PC-9 (cell line): ENCODE measurements at places on chromosomes 12 and 14.

GRCh38 chr12:93134175-93134890, 205.2 kb upstream of the EEA1 start:
- DNase-seq, result no peak

DNA sequence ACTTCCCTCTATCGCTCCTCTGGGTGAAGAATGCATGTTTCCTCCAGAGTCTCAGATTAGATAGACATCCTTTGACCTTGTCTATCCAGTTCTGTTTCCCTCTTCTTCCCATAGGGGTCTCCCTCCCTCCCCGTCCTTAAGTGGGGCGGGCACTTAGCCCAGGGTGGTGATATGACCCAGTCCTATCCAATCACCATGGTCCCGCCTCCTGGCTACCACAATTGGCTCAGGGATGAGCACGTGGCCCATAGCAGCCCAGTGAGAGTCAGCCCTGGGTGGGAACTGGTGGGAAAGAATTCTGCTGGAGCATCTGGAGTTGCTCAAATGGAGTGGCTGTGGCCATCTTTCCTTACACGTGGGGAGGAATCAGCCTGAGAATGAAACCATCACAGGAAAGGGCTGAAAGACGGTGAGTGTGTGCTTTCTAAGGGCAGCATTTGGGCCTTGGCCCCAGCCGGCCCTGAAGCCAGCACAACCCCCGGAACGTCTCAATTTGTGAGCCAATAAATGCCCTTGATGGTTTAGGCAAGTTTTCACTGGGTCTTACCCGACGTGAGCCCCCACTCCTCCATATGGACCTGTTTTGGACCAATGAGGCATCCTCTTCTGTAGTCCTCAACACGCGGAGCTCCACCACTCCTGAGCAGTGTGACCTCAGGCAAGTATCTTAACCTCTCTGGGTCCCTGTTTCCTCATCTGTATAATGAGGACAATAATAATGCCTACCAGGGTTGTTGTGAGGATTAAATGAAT, 14.4 kb upstream of the MLXIP start:
- peak; percentile 93 for DNase-seq

- DNase-seq, result no peak
Observed at GRCh38 chr12:126998747-126999285, 1268.2 kb upstream of the TMEM132C start.

GRCh38 chr14:29757188-29757680, 170.4 kb downstream of the PRKD1 start:
- no peak for DNase-seq

- no peak for DNase-seq
Observed at GRCh38 chr12:62113366-62114011, 146.7 kb upstream of the USP15 start.

- no peak for DNase-seq
Observed at GRCh38 chr14:31251028-31251958, 43.7 kb upstream of the HECTD1 start.

DNA sequence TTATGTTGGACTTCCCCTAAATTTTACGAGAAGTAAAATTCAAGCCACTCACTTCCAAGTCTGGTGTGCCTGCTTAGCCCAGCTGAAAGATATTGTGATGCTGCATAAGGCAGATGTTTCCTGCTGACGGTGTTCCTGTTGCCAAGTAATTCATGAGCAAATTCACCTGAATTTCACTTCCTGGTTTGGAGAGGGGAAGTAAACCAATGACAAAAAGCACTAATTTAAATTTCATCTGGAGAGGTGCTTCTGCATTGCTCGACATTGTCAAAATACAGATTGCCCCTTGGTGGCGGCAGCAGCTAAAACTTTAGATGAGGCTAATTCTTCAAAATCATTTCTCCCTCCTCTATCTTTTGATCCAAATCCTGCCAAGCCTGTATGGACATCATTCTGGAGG, 281.1 kb downstream of the AACS start:
- no peak for DNase-seq

DNA sequence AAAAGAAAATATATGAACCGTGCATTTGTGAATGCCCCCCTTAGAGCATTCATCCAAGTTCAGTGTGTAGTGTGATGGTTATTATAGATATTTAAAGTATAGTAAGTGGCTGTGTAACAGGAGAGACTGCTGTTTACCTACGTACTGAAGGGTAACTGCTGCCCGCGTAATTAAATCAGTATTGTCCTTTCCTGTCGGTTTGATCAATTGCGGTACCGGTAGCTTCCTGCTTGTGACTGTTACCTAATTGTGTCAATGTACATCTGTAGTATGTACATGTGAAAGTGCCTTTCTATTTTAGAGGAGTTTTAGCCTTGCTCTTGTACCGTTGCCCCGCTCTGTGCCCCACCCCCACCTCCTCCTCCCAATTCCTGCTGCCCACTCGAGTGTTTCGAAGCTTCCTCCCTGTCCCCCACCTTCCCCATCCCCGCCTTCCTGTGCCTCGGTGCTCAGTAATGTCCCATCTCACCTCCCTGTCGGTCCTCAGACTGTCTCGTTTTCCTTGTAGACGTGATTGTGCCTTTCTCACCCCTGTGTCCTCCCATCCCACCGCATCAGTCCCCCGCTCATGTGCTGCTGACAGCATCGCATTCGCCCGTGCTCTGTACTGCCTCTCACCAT, 75.0 kb downstream of the KICS2 start:
- no peak for DNase-seq

DNA sequence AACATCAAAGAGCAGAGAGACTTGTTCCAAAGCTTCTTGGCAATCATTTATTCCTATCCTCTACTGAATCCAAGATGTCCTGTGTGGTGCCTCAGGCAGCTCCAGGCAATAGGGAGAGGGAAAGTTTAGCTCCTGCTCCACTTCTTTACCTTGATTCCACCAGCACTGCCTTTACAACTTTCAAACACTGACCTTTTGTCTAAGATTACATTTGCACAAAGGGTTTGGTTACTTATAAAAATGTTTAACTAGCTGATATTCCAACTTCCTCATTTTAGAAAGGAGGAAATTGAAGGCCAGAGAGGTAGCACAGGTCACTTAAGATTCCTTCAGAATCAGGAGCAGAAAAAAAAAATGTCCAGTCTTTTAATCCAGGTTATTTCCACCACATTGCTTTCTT, 192.7 kb downstream of the BTG1 start:
- peak; percentile 54 for DNase-seq

DNA sequence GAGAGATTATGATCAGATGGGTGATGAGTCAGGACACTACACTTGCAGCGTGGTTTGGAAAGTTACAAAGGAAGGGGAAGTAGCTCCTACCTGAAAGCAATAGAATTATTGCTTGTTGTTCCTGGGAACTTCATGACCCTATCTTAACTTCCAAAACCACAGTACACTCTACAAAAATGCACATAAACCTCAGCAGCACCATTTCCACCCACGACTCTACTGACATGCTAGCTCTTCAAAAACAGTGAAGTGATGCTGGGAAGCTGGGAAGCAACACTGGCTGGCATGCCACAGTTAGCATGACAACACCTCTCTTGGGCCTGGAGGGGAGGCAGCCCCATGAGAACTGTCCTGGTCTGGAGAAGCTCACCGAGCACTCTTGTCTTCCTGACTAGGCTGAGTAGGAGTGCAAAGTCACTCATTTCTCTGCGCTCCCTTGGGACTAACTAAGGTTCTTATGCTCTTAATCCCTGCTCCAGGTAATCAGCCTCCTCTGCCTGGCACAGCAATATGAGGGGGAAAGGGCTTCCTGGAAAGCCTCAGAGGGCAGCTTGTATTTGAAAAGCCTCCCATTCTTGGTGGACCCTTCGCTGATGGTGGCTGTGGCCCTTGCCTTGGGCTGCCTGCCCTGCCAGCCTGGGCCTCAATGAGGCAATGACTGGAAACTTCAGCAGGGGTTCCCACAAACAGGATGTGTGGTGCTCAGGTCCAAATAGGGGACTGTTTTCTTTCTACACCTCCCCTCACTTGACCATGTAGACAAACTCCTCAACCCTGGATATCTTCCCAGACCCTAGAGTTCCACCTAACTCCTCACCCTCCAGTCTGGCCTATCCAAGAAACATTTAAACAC, 1.2 kb downstream of the KRT3 start:
- peak; percentile 88 for DNase-seq

GRCh38 chr14:72518809-72519377, 375.0 kb downstream of the DPF3 start:
- no peak for DNase-seq

- DNase-seq, result no peak
Observed at GRCh38 chr14:102252834-102253801, 51.8 kb downstream of the MOK start.

DNA sequence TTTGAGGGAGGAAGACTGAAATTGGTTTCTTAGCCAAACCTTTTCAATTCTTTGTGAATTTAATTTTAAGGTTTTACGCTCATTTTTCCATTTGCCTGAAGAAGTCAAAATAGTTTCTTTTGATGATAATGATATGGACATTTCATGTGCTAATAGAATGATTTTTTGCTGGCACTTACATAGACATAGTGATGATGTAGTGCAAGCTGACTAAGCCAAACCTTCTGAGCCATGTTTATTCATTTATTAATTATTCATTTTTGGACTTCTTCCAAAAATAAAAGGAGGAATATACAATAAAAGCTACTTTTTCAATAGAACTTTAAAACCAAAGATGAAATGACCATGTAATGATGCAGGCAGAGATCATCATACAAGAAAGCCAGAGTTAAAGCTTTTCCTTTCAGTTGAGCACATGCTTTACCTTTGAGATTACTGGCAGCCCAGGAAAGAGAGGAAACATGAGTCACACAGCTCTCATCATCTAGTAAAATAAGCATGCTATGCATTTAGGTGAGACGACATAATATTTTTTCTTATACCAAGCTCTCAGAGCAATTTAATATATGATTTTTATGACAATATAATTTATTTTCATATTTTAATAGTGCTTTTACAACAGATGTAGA, 24.8 kb downstream of the KCNA1 start:
- DNase-seq, result no peak

GRCh38 chr12:46832130-46832704, 6.4 kb upstream of the SLC38A4 start:
- DNase-seq, result no peak

- no peak for DNase-seq
Observed at GRCh38 chr12:68638721-68639395, 28.2 kb downstream of the RAP1B start.

DNA sequence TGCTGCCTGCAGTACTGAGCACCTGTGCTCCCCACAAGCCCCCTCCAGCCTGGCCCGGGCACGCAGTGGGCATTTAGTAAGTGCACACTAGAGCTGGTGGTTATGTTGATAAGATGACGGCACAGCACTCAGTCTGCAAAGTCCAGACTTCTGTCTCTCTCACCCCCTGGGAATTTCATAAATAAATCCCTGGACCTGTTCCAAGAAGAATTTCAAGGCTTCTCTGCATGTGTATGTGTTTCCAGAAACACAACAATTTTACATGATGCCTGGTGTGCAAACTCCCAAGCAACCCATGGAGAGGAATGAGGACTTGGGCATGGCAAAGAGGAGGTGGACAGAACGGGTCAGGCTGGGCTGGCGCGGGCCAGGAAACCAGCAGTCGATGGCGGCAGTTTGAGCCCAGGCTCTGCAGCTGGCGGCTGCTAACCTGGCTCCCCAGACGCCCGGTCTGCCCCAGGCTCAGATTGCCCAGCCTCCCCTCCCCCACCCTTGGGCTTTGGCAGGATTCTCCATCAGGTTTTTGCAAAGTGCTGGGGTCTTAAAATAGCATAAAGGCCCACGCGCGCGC, 10.4 kb upstream of the ACVR1B start:
- DNase-seq, result no peak

GRCh38 chr14:37232907-37233481, 35.3 kb downstream of the MIPOL1 start:
- DNase-seq, result peak; percentile 51

GRCh38 chr12:109309381-109310246, 530 bp upstream of the FOXN4 start:
- DNase-seq, result no peak

GRCh38 chr14:52951681-52952554, 1.1 kb upstream of the FERMT2 start:
- peak; percentile 69 for DNase-seq

- DNase-seq, result no peak
Observed at GRCh38 chr12:58654021-58654420, 266.3 kb downstream of the LRIG3 start.

DNA sequence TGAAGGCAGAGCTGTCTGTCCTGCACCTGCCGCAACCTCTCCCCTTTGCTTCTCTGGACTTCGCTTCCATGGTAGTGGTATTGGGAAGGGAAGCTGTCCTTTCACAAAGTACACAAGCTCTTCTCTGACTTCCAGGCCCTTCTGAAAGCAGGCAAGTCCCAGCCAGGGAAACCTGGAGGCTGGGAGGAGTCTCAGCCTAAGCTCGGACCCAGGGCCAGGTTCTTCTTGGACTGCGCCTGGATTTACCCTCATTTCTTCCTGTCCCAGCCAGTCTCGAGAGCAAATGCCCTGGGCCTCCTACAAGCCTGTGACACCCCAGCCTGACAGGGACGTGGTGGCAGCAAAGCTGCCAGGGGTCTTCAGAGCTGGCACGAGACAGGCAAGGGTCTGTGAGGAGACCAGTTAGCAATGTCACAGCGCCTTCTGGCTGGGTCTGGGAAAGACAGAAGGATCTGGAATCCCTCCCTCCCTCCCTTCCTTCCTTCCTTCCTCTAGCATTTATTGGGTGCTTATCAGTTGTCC, 22.4 kb downstream of the ISCA2 start:
- DNase-seq, result no peak

DNA sequence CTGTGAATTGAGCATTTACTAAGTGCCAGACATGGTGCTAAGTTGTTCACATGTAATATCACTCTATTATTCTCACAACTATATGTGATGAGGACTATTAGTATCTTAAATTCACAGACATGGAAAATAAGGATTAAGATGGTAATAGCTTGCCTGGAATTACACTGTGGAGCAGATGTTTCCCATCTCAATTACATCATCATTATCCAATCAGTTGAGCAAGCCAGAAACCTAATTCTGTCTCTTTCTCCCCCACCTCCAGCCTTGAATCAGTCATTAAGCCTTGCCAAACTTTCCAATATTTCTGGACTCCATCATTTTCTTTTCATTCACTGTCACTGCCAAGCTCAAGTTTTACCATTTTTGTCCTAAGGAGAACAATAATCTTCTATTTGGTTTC, 287.8 kb upstream of the KITLG start:
- no peak for DNase-seq

GRCh38 chr14:40525314-40525713, 1081.4 kb upstream of the LRFN5 start:
- DNase-seq, result no peak

DNA sequence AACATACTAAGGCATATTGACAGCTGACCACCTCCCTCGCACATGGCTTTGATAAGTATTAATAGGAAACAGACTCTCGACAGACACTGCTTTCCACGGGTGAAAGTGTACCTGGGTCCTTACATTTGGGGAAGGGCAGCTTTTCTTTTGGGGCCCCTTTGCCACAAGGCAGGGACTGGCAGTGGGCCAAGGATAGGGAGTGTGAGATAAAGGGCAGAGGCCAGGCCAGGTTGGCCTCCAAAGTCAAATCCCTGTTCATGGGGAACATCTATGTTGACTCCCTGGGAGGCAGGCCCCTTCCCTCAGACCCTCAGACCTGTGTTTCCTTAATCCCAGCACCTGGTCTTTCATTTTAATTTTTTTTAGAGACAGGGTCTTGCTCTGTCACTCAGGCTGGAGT, 19.4 kb upstream of the FBXO21 start:
- no peak for DNase-seq
